ENCODE measurements at places on chromosomes 11 and 22. TPM values are rescaled to one million over a fixed set of nuclear protein-coding genes. Genes with fewer than 3 reads are reported as not detected.

The CDHR5 gene
- total RNA-seq: not detected

The OR6A2 gene
- total RNA-seq: not detected

The VPS26B gene
- 38.8 TPM for total RNA-seq

The OR51E2 gene
- total RNA-seq: 0.13 TPM

The PACSIN3 gene
- total RNA-seq: 175 TPM

The KDM2A gene
- 40.7 TPM for total RNA-seq

The ELF5 gene
- not detected for total RNA-seq

The MS4A12 gene
- not detected for total RNA-seq

The OR10A2 gene
- total RNA-seq: not detected

The MS4A7 gene
- 11.9 TPM for total RNA-seq

The HMOX1 gene
- 4.8 TPM for total RNA-seq

The GSTT2 gene
- 0.62 TPM for total RNA-seq

The CCDC116 gene
- 0.24 TPM for total RNA-seq

The SLC22A12 gene
- not detected for total RNA-seq

The MPZL3 gene
- total RNA-seq: 1.8 TPM

The PGGHG gene
- 6.1 TPM for total RNA-seq

The MYOD1 gene
- not detected for total RNA-seq

The RBM7 gene
- 20.5 TPM for total RNA-seq

The CDKN1C gene
- 37.7 TPM for total RNA-seq

The C11orf52 gene
- 1.7 TPM for total RNA-seq

The CSKMT gene
- 3.7 TPM for total RNA-seq

The UBQLN3 gene
- total RNA-seq: not detected

Data from Right ventricle myocardium superior (tissue), 1 donor.